ENCODE measurements at places on chromosomes 2 and 18.

GRCh38 chr2:150586858-150587257 lies 99.4 kb upstream of the RND3 start:
- DNase-seq, result no peak

- DNase-seq, result no peak
These were observed 1398.3 kb downstream of the DSC3 start for GRCh38 chr18:29644276-29644675.

GRCh38 chr2:51065276-51065675 lies 33.3 kb upstream of the NRXN1 start:
- DNase-seq, result no peak

- DNase-seq, result no peak
These were observed 211.6 kb downstream of the TRIB2 start for GRCh38 chr2:12928197-12928774.

GRCh38 chr2:156356014-156356754 lies 23.7 kb upstream of the NR4A2 start:
- DNase-seq, result no peak

- no peak for DNase-seq
These were observed 740.5 kb upstream of the SALL3 start for GRCh38 chr18:78239090-78239457.

- DNase-seq, result no peak
These were observed 494.8 kb downstream of the CMPK2 start for GRCh38 chr2:6370753-6371551.

GRCh38 chr18:63514888-63515678 lies 27.1 kb upstream of the SERPINB12 start:
- no peak for DNase-seq

GRCh38 chr2:196435189-196435588 lies 204.3 kb upstream of the CCDC150 start:
- no peak for DNase-seq

GRCh38 chr2:45909677-45910191 lies 258.3 kb downstream of the PRKCE start:
- DNase-seq, result no peak

DNA sequence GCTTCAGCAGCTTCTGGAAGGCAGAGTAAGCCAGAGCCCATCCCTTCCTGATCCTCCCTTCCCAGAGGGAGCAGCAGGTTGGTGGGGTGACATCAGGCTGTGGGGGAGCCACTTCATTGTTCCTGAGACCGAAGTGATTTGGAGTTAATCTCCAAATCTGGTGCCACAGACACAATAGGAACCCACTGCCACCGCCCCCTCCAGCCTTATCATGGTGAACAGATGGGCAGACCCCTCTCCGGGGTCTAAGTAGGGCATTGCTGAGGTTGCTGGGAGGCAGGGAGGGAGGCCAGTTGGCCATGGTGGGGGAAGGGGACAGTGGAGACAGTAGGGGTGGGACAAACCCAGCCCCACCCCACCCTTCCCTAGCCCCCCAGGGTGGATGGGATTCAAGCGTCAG lies 25.6 kb upstream of the SLC35F6 start:
- no peak for DNase-seq

GRCh38 chr2:26591619-26592505 lies 49.3 kb downstream of the CIB4 start:
- DNase-seq, result no peak

- DNase-seq, result peak; percentile 96
These were observed at the start of gene MPV17 for GRCh38 chr2:27322766-27323595. TSS of gene MPV17 (minus strand) at chr2:27323097. CDS start at chr2:27322517, 580 bp downstream.

DNA sequence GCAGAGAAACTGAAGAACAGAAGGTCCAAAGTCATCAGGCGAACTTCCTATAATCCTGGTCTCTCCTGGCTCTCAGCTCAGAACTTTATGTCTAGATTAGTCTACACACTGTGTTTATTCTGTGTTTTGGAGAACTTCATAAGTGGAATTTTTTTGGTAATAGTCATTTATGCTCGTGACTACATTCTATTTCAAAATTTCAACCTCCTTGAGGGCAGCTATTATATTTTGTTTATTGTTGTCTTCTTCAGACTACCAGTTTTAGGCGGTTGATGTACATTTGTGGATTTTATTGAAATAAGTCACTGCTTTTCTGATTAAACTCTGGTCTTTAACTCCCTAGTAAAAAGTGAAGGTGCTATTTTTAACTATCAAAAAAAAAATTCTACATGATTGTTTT lies 816.6 kb downstream of the SATB2 start:
- DNase-seq, result no peak

DNA sequence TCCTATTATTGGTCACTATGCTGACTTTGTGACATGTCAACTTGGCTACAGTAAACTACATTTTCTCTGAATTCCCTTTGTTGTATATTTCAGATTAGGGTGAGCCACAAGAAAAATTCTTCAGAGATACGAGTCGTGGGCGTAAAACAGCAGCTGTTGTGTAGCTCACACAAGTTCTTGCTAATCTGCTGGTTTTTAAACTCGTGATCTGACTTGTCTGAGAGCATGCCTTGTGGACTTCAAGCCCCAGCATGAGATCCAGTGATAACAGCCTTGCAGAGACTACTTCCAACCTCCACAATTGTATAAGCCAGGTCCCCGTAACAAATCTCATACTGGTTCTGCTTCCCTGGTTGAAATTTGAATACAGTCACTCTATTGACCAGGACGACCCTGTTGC lies 259.8 kb upstream of the LYPD1 start:
- DNase-seq, result no peak

- DNase-seq, result no peak
These were observed 4.3 kb upstream of the ARHGEF4 start for GRCh38 chr2:130832296-130832940.

DNA sequence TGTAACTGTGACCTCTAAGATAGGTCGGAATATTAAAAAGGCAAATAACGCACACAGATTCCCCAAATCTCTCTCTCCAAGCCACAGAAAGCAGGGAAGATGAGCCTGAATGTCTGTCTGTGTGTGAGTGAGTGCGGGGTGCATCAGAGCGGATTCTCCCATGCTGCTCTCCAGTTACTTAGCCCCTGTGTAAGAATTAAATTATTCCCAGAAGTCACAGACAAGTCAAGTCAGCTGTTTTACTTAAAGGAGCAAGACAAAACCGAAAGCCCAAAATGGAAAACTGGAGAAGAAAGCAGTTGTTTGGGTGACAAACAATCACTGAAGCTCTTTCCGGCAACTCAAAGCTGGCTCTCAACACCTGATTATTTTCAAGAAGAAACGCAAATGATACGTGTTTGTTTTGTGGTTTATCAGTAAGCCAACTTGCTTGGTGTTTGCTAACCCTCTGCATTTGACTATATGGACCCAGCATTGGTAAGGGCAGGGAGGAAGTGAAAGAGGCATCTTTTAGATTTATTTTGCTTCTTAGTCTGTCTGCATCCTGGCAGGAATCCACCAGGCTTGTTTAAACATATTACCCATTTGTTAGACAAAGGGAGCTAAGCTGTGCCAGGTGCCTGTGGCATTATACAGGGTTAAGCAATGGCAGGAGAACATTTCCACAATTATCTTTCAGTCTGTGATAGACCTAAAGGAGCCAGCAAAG lies 121.5 kb upstream of the CREB1 start:
- DNase-seq, result no peak

- DNase-seq, result peak; percentile 77
These were observed 47.7 kb upstream of the PLA2R1 start for GRCh38 chr2:160109939-160110673.

DNA sequence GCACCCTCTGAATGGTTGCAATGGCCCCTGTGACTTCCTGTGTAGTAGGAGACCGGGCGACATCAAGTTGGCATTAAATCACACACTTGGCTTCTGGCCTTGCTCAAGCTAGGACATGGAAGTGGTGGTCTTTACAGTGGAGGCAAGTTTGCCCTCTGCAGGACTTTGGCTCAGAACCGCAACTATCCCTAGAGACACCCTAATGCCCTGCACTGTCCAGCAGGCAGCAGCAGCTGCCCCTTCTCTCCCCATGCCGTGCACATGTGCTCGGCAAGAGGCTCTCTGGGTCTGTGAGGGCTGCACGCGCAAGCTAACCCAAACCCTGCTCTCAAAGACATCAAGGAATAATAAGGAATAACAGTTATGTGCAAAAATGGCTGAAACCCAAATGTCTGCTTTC lies 106.5 kb downstream of the COL6A3 start:
- no peak for DNase-seq

DNA sequence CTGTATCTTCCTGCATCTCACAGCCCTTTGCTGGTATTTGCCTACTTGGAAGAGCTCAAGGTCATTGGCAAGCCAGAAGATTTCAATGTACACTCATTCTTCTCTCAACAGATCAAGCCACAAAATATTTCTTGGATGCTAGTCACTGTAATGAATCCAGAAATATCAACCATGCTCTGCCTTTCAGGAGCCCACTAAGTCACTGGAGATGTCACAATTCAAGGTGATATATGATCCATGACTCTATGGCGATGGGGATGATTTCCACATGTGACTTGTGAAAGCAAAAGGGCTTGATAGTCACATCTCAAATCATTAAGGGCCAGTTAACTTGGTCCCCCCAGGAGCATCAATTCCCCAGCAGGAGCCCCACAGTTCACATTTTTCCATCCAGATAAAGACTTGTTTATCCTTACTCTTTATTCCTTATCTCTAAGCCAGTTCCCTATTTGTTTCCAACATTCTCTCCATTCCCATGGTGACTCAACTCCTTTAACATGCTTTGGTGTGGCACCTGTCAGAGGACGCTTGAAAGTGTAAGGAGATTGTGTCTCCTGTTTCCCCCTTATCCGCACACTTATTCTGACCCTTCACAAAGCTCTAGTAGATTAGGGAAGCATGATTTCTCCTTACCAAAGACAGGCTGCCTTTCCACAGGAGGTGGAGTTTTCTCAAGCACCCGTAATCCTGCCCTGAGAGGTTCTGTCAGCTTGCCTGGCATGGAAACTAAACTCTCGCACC lies 15.8 kb downstream of the PKDCC start:
- DNase-seq, result no peak

- no peak for DNase-seq
These were observed 1.6 kb upstream of the CXXC1 start for GRCh38 chr18:50289108-50289443.

DNA sequence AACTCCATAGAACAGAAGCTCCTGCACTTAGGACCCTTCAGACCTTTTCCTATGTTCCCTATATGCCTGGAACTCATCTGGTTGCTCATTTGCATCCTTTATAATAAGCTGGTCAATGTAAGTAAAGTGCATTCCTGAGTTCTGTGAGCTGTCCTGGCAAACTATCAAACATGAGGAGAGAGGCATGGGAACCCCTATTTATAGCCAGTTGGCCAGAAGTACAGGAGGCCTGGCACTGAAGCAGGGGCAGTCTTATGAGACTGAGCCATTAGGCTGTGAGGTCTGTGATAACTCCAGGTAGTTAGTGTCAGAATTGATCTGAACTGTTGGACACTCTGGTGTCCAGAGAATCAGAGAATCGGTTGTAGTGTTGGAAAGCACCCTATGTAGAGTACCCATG lies 88.4 kb downstream of the EHD3 start:
- no peak for DNase-seq

GRCh38 chr18:59455728-59456276 lies 96.7 kb upstream of the LMAN1 start:
- peak; percentile 69 for DNase-seq

DNA sequence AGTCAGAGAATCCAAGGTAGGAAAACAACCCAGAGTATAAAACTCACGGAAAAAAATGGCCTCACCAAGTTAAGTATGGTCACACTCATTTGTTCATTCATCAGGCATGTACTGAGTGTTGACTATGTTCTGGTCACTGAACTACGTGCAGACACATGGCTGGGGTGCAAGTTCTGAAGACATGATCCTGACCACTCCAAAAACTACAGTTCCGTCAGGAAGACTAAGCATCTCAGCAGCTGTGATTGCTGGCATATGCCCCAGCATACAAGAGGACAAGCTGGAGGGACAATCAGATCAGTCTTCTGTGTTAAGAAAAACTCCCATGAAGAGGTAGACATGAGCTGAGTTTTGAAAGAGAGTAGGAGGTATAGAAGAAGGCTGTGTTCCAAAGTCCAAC lies 72.8 kb downstream of the TCF4 start:
- DNase-seq, result peak; percentile 16

- DNase-seq, result no peak
These were observed 15.8 kb upstream of the COL6A3 start for GRCh38 chr2:237429753-237430152.

DNA sequence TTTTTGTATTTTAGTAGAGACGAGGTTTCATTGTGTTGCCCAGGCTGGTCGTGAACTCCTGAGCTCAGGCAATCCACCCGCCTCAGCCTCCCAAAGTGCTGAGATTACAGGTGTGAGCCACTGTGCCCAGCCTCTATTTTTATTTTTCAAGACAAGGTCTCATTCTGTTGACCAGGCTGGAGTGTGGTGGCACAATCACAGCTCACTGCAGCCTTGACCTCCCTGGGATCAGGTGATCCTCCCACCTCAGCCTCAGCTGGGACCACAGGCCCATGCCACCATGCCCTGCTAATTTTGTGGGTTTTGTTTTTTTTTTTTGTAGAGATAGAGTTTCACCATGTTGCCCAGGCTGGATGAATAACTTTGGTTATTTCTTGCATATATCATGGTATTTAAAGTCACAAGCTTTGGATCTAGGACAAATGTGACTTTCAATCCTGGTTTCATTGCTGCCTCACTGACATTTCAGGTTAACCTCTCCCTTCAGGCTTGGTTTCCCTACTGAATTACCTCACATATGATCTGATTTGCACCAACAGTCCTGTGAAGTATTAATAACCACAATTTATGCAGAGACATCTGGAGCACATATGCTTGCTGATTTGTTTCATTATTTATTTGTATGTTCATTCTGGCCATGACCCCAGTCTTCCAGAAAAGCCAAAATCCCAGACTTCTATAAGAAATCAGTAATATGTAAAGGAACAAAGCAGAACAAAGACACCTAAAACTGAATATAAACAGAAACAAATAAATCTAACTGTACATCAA lies 17.5 kb upstream of the RAB31 start:
- DNase-seq, result no peak

DNA sequence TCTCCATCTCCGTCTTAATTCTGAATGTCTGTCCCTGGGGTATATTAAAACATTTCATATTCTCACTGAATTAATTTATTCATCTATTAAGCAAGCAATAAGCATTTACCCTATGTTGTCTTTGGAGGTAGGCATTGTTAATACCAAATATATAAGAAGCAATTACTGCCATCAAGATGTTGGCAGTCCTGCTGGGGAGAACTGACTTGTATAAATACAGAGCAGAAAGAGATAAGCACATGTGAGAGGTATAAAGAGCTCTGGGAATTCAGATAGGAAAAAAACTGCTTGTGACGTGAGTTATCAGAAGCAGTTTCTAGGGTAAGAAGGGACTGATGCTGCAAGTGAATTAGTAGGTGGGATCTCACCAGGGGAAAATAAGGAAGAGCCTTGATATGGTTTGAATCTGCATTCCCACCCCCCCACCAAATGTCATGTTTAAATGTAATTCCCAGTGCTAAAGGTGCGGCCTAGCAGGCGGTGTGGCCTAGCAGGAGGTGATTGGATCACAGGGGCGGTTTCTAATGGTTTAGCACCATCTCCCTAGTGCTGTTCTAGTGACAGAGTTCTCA lies 286.8 kb downstream of the RAD51AP2 start:
- DNase-seq, result no peak

DNA sequence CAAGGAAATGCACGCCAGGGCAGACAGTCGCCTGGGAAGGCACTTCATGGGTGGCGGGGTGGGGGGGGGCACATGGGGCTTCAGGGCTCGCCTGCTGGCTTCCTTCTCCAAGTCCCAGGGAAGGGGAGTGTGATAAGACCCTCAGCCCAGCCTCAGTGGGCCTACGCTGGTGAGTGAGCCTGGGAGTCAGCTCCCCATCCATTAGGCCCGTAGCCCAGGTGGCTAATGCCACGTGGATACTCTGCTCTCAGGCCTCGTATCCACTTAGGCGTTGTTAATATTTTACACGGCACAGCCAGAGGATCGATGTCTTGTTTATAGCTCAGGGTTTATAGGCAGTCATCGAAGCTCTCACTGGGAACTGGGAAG lies 47.1 kb downstream of the KCNIP3 start:
- no peak for DNase-seq

Measured in right cardiac atrium (tissue), 5 donors.